ENCODE measurements at places on chromosomes 12 and 14. TPM values are rescaled to one million over a fixed set of nuclear protein-coding genes. Genes with fewer than 3 reads are reported as not detected.

PLEKHD1 gene
- 3.9 TPM for polyA plus RNA-seq

AQP2 gene
- 78.6 TPM for polyA plus RNA-seq

PPP2R5E gene
- 42.0 TPM for polyA plus RNA-seq

- no peak for DNase-seq
These were observed 40.0 kb downstream of the MYBPC1 start for GRCh38 chr12:101634724-101635123.

WIF1 gene
- polyA plus RNA-seq, result 2.1 TPM

GRCh38 chr12:117485984-117486839, 124.8 kb upstream of the NOS1 start:
- no peak for DNase-seq

DNA sequence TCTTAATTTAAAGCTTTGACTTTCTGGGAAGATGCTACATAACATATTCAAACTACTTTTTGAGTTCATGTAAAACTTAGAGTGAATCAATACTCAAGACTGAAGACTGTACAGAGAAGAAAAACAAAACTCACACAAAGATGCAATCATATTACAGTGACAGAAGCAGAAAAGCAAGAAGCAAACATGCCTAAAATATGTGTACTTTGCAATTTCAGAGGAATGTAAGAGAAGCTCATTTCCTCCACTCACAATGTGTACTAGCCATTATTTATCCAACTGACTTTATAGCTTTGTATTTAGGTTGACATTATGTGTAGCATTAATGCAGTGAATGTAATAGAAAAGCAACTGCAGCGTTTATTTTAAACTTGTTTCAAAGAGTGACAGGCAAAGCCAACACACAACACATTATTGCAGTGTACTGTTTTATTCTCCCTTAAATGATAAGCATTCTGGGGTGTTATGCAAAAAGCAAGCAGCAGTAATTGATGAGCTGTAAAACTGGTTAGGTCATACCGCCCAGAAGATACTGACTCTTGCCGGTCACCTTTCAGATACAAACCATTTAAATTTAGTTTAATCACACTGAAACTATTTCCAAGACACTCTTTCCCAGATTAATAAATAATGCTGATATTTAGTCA, 88.2 kb upstream of the PAWR start:
- DNase-seq, result no peak

GZMH gene
- polyA plus RNA-seq, result 0.24 TPM

DNA sequence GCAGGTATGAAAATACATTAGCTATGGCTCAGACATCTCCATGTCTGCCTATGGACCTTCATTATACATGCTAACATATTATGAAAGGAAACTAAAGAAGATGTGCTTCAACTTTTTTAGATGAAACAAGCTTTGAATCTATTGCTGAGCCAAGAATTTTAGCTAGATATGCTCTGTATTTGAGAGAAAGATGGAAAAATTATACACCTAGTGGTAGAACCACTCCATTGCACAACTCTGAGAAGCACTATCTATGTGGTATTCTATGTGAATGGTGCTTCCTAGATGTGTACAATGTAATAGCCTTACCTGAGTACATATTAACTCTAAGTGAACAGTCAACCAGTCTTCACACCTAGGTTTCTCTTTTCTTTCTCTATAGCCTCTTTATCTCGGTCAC, 17.3 kb downstream of the EPYC start:
- DNase-seq, result no peak
